ENCODE measurements at places on chromosomes 4 and X. TPM values are rescaled to one million over a fixed set of nuclear protein-coding genes. Genes with fewer than 3 reads are reported as not detected.

DNA sequence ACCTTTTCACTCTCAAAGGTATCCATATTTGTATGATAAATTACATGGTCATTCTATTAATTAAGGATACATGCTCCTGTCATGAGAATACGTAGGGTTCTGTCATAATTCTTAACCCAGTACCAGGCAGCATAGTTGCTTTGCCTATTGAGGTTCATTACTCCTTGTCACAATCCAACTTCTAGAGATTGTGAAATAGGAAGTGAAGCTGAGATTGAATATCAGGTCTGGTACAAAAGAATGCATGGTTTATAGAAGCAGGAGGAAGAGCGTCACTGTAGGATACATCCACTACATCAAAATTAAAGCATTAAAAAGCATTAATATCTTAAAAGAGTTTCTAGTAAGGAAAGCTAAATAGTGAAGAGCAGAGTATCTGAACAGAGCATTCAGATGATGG, 647.0 kb downstream of the IQCM start:
- H3K27ac ChIP-seq, result no peak overlapping the region
- no peaks in the 10 kb centered on the region for H3K27me3 ChIP-seq
- no peaks in the 10 kb centered on the region for H3K4me1 ChIP-seq
- DNase-seq, result no peak

GRCh38 chr4:128385683-128386304, 98.2 kb upstream of the PGRMC2 start:
- no peaks in the 10 kb centered on the region for H3K36me3 ChIP-seq
- no peak overlapping the region for H3K4me3 ChIP-seq
- no peaks in the 10 kb centered on the region for H3K4me1 ChIP-seq
- no peak for DNase-seq
- H3K27me3 ChIP-seq, result no peaks in the 10 kb centered on the region

FGG gene
- total RNA-seq, result not detected

ADAMTS3 gene
- total RNA-seq, result not detected

DNA sequence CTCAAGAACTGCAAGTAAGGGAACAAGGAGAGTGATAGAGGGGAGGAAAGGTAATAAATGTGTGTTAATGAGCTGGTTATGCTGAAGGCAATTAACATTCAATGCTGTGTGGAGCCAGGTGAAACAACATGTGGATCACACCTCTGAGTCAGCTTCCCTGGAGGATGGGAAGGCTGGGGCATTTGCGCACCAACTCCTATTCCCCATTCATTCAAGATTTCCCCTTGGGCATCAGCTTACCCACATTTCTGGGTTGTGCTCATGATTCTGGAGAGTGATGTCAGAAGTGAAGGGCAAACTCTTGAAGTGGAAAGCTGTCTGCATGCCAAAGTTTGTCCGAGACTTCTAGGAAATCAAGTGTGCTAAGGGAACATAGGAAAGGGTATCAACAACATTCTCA, 461.4 kb downstream of the MID1IP1 start:
- peaks cover 31% of the 10 kb centered on the region for H3K4me1 ChIP-seq
- no peaks in the 10 kb centered on the region for H3K27me3 ChIP-seq
- no peak overlapping the region for H3K27ac ChIP-seq
- no peak for DNase-seq

- no peak for DNase-seq
- peaks cover 2% of the 10 kb centered on the region for H3K27me3 ChIP-seq
- H3K4me1 ChIP-seq, result peaks cover 2% of the 10 kb centered on the region
- no peak overlapping the region for H3K27ac ChIP-seq
- peaks cover 29% of the 10 kb centered on the region for H3K36me3 ChIP-seq
Observed at GRCh38 chr4:80112236-80112635, 39.2 kb upstream of the ANTXR2 start.

DNA sequence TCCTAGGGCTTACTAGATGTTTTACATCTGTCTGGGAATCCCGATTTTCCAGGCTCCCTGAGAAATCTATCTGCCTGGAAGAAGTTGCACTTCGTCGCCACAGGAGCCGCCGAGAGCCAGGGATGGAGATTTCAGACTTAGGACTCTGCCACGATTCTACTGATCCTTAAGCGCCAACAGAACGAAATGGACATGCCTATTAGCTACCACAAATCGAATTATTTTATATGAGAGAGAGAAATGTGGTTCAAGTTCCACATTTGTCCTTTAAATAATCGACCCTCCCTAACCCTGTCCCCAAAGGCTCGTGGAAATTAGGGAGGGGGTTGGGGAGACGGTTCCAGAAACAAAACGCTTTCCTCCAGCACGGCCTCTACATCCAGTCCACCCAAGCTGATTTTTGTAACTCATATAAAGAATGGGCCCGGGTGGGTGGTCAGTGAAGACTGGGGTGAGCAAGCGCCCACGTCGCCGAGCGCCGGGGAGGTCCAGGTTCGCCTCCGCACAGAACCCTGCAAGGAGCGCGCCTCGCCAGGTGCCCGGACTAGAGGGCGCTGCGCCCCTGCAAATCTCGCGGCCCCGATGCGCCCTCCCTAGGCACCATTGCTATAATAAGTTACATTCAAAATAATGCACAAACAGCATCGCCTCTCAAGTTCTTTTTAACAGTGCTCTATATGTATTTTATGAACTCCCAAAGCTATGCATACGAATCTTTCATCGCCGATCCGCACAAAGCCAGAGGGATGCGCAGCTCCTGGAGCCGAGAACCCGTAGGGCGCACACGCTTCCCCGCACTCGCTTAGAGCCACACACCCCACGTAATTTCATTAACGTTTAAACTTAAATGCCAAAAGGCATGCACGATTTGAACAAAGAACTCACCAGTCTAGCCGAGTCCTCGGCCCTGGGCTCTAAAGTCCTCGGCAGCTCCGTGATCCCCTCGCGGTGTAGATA, 2.1 kb upstream of the FAT1 start:
- peak overlapping the region; percentile 40 for H3K4me3 ChIP-seq
- H3K27me3 ChIP-seq, result peaks cover 59% of the 10 kb centered on the region
- peaks cover 17% of the 10 kb centered on the region for H3K36me3 ChIP-seq
- H3K4me1 ChIP-seq, result peaks cover 9% of the 10 kb centered on the region
- DNase-seq, result no peak

DNA sequence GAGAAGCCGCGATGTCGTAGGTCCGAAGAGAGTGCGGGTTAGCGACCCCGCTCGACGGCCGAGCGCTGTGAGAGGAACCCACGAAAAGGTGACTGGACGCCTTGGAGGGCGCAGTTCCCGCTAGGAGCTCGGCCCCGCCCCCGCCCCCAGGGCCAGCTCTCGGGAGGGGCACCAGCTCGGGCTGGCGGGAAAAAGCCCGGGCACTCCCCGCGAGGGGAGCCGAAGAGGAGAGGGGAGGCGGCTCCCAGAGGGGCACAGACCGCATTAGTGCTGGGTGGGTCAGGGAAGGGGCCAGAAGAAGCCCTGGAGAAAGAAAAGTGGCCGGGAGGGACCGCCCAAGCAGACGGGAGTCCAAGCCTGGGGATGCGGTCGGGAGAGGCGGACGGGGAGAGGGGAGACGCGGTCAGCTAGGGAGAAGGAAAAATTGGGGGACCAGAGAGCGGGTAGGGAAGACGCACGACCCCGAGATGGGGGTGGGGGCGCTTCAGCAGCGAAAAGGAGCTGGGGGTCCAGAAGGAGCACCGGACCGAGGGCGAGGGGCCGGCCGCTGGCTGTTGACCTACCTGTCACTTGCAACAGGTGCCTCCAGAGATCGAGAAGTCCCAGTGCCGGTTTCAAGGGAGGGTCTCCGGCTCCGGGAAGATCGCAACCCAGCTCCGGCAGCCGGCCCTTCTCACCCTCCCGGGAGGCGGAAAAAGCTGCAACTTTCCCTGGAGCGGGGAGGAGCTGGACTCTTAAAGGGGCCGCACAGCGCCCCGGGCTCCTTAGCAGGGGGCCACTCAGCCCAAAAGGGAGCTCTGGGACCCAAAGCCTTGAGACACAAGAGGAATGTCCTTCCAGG, at the start of gene SYTL4:
Gene SYTL4 (minus strand): TSS at position 681 of the 841 bp plus-strand sequence. CDS start 30,084 bp downstream, outside the sequence.
- no peak for DNase-seq
- no peak within 1 kb of the TSS for H3K4me3 ChIP-seq
- H3K27ac ChIP-seq, result no peak within 1 kb of the TSS
- peaks cover 45% of the 10 kb centered on the region for H3K27me3 ChIP-seq

GRCh38 chr4:48879561-48880442, 26.8 kb downstream of the OCIAD2 start:
- no peak for DNase-seq
- no peaks in the 10 kb centered on the region for H3K27me3 ChIP-seq
- H3K27ac ChIP-seq, result no peak overlapping the region
- H3K4me1 ChIP-seq, result peaks cover 2% of the 10 kb centered on the region

GSX2 gene
- total RNA-seq, result not detected

USO1 gene
- total RNA-seq, result 30.1 TPM

GRCh38 chr4:77905651-77906263, 43.1 kb downstream of the MRPL1 start:
- no peak for DNase-seq
- no peak overlapping the region for H3K27ac ChIP-seq
- H3K4me1 ChIP-seq, result no peaks in the 10 kb centered on the region
- no peak overlapping the region for H3K4me3 ChIP-seq

GRCh38 chr4:102601586-102602227, 100.5 kb downstream of the NFKB1 start:
- no peak overlapping the region for H3K4me3 ChIP-seq
- H3K36me3 ChIP-seq, result peaks cover 80% of the 10 kb centered on the region
- peaks cover 67% of the 10 kb centered on the region for H3K4me1 ChIP-seq
- no peak overlapping the region for H3K27ac ChIP-seq
- DNase-seq, result no peak

GAGE12H gene
- total RNA-seq, result not detected

CPEB2 gene
- total RNA-seq, result 14.8 TPM

DNA sequence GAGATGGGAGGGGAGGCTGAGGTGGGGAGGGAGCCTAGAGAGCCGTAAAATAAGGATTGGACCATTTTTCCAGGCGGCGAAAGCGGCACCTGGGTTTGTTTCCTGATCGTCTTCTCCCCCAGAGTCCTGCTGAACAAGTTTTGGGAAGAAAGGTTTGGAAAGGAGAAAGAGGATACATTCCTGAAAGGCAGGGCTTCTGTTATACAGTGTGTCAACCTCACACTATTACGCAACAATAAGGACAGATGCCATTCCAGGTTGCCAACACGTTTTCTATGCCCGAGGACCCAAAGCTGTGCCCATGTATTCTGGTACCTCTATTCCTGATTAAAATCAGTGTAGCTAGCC, 658 bp downstream of the SCOC start:
- no peaks in the 10 kb centered on the region for H3K27me3 ChIP-seq
- H3K4me1 ChIP-seq, result peaks cover 24% of the 10 kb centered on the region
- DNase-seq, result no peak
- no peak overlapping the region for H3K4me3 ChIP-seq
- no peaks in the 10 kb centered on the region for H3K36me3 ChIP-seq
